Mesothelial cell of epicardium (in vitro differentiated cells): ENCODE measurements at places on chromosomes 13 and 19.
A peak's percentile ranks its signal among the peaks of the same experiment; 100 is the strongest.

GRCh38 chr19:35990771-35991730, 3.9 kb upstream of the SDHAF1 start:
- no peak for DNase-seq
- H3K36me3 ChIP-seq: no peaks in the 10 kb centered on the region
- no peak overlapping the region for H3K4me3 ChIP-seq
- H3K27ac ChIP-seq: no peak overlapping the region

GRCh38 chr19:3220576-3220975, 3.9 kb upstream of the CELF5 start:
- H3K4me3 ChIP-seq: no peak overlapping the region
- DNase-seq: no peak
- no peaks in the 10 kb centered on the region for H3K36me3 ChIP-seq
- H3K4me1 ChIP-seq: no peaks in the 10 kb centered on the region
- peaks cover 25% of the 10 kb centered on the region for H3K27me3 ChIP-seq

- peaks cover 12% of the 10 kb centered on the region for H3K4me1 ChIP-seq
- peak overlapping the region; percentile 88 for H3K4me3 ChIP-seq
- DNase-seq: no peak
- no peaks in the 10 kb centered on the region for H3K27me3 ChIP-seq
- H3K27ac ChIP-seq: peak overlapping the region; percentile 81
Observed at GRCh38 chr13:113584870-113585671, 518 bp downstream of the TFDP1 start.

DNA sequence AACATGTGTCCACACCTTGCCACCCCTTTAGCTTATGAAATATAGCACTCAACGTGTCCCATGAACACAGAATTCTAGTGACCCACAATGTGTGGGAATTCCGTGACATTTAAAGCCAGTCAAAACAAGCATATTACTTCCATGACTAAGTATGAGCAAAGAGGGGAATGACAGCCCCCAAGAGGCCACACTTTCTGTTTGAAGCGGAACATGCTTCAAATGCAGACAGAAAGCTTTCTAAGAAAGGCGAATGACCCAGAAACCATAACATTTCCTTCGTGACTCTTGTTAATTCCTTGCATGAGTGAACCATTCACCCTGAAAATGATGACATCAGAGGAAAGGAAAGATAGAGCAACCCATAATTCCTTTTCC, 122.0 kb upstream of the FNDC3A start:
- H3K36me3 ChIP-seq: no peaks in the 10 kb centered on the region
- peaks cover 16% of the 10 kb centered on the region for H3K27me3 ChIP-seq
- H3K27ac ChIP-seq: no peak overlapping the region

DNA sequence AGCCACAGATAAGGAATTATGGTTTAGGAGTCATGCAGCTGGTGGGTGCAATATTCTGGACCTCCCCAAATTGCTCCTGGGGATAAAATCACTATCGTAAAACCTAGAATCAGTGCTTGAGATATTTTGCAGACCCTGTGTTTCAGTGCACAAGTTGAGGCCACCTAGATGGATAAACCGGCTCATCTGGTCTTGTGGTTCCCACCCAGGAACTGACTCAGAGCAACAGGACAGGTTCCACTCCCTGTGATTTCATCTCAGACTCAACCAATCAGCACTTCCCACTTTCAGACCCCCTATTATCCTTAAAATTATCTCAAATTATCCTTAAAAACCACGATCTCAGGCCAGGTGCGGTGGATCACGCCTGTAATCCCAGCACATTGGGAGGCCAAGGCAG, 21.0 kb downstream of the FBXL12 start:
- H3K27ac ChIP-seq: peak overlapping the region; percentile 30
- DNase-seq: no peak
- no peaks in the 10 kb centered on the region for H3K36me3 ChIP-seq
- H3K27me3 ChIP-seq: no peaks in the 10 kb centered on the region
- no peak overlapping the region for H3K4me3 ChIP-seq

DNA sequence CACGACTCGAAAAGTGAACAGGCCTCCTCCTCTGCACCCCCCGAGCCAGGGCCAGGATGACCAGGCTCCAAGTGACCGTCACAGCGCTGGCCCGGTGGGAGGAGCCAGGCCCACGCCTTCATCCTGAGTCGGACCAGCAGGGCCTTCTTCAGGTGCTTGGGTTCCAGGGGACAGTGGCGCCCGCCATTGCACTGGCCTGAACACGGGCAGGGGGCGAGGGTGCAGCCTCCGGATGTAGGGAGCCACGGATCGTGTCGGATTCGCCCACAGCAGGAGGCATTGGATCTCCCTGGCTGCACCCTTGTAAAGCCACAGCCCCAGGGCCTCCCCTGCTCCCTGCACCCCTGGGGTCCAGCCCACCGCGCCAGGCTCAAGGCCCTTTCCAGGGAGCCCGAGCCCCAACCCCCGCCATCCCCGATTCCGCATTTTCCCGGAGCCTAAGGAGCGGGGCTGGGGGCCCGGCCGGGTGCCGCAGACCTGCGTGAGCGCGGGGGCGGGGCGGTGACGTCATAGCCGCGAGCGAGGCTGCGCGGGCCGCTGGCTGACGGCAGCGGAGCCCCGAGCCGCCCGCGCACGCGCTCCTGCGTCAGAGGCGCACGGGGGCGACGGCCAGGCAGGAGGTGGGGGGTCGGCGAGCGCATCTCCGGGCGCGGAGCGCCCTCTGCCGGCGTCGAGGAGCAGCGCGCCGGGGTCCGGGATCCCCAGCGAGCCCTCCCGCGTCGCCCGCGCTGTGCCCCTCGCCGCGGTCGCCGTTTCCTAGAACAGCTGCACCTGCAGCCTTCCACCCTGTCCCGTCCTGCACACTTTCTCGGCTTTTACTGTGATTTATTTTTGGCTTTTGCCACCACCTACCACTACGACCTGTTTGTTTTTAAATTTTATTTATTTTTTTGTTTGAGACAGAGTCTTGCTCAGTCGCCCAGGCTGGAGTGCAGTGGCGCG, 1.5 kb upstream of the ATP5F1D start:
- H3K27me3 ChIP-seq: no peaks in the 10 kb centered on the region
- peak; percentile 96 for DNase-seq
- no peaks in the 10 kb centered on the region for H3K36me3 ChIP-seq
- peak overlapping the region; percentile 72 for H3K4me3 ChIP-seq
- peaks cover 24% of the 10 kb centered on the region for H3K4me1 ChIP-seq
- peak overlapping the region; percentile 80 for H3K27ac ChIP-seq

GRCh38 chr19:22335716-22336115, 49.5 kb downstream of the ZNF729 start:
- H3K4me1 ChIP-seq: no peaks in the 10 kb centered on the region
- no peak overlapping the region for H3K27ac ChIP-seq
- H3K27me3 ChIP-seq: no peaks in the 10 kb centered on the region
- peaks cover 2% of the 10 kb centered on the region for H3K36me3 ChIP-seq
- no peak for DNase-seq
- H3K4me3 ChIP-seq: no peak overlapping the region

- DNase-seq: no peak
- H3K36me3 ChIP-seq: no peaks in the 10 kb centered on the region
- no peaks in the 10 kb centered on the region for H3K27me3 ChIP-seq
- no peaks in the 10 kb centered on the region for H3K4me1 ChIP-seq
- H3K27ac ChIP-seq: no peak overlapping the region
Observed at GRCh38 chr13:87356314-87356713, 314.9 kb upstream of the SLITRK5 start.

DNA sequence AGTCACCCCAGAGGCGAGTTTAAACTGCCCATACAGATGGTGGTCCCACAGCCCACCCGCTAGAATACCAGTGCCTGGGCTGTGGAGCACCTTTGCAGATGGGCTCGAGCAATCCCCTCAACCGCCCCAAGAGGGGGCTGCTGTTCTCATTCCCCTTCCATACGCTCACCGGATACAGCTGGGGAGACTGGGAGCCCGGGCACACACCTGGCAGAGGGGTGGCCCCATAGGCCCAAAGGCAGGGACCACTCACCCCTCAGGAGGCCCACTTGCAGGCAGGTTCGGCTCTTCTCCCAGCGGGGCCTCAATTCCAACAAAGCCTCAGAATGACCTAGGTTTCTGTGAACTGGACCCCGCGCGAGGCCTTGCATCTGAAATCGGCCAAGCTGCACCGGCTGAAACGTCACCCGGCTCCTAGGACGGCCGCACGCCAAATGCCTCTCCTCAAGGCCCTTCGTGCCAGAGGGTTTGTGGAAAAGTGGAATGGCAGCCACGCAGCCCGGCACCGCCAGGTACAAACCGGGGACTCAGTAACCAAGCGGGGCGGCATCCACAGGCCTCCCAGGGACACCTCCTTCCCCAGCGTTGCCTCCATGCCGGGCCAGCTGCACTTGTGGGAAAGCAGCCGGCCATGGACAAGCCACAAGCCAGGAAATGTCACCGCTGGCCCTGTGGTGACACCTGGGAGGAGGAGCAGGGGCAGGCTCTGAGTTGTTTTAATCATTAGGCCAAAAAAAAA, 18.7 kb downstream of the MLLT1 start:
- no peak overlapping the region for H3K4me3 ChIP-seq
- no peaks in the 10 kb centered on the region for H3K27me3 ChIP-seq
- H3K4me1 ChIP-seq: peaks cover 6% of the 10 kb centered on the region
- DNase-seq: no peak

DNA sequence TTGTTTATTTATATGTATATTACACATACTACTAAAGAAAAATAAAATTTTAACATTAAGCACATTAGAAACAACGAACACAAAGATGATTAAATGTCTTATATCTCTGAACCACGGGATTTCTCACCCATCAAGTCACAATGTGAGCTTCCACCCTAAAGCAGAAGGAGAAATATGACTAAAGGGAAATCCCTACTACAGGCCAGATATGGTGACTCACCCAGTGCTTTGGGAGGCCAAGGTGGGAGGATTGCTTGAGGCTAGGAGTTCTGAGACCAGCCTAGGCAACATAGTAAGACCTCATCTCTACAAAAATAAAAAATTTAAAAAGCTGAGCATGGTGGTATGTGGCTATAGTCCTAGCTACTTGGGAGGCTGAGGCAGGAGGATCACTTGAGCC, 24.6 kb downstream of the DCT start:
- DNase-seq: no peak
- H3K36me3 ChIP-seq: no peaks in the 10 kb centered on the region
- peaks cover 11% of the 10 kb centered on the region for H3K27me3 ChIP-seq
- H3K27ac ChIP-seq: no peak overlapping the region

DNA sequence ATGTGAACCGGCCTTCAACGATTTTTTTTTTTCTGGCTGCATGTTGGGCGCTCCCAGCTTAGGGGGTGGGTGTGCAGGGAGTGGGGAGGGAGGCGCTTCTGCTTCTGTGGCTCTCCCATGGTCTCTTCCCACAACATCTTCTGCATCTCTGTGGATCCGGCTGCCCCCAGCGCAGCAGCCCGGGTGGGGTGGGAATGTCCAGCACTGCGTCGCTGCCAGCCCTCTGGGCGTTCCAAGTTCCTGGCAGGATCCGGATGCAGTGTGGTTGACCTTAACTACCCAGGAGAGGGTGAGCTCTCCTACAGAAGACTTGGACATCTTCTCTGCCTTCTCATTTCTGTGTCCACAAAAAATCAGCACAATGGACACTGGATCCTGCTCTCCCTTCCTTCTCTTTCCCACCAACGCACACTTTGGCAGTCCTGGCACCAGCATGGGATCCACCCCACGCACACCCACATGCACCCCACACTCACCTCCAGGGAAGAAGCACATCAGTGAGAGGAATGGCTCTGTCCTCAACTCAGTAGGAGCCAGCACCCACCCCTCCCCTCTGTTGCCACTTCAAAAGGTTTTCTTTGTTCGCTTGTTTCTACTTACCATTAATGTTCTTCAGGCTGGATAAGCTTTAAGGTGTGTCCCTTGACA, 177.3 kb downstream of the COL4A1 start:
- no peak overlapping the region for H3K4me3 ChIP-seq
- DNase-seq: no peak
- peaks cover 17% of the 10 kb centered on the region for H3K4me1 ChIP-seq
- H3K27me3 ChIP-seq: peaks cover 2% of the 10 kb centered on the region

DNA sequence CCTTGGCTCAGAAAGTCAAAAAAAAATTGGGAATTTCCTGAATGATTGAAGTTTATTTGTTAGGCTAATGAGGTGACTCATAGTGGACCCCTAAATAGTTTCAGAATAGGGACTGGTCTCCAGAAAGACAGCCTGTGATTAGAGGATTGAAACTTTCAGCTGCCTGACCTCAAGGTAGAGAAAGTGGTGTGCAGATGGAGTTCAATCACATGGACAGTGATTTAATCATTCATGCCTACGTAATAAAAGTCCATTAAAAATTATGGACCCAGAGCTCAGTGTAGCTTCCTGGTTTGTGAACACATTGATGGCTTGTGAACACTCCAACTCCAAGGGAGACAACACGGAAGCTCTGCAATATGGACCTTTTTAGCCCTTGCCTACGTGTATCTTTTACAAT, 533.2 kb upstream of the PCDH9 start:
- H3K27me3 ChIP-seq: no peaks in the 10 kb centered on the region
- no peak overlapping the region for H3K4me3 ChIP-seq
- no peaks in the 10 kb centered on the region for H3K4me1 ChIP-seq

DNA sequence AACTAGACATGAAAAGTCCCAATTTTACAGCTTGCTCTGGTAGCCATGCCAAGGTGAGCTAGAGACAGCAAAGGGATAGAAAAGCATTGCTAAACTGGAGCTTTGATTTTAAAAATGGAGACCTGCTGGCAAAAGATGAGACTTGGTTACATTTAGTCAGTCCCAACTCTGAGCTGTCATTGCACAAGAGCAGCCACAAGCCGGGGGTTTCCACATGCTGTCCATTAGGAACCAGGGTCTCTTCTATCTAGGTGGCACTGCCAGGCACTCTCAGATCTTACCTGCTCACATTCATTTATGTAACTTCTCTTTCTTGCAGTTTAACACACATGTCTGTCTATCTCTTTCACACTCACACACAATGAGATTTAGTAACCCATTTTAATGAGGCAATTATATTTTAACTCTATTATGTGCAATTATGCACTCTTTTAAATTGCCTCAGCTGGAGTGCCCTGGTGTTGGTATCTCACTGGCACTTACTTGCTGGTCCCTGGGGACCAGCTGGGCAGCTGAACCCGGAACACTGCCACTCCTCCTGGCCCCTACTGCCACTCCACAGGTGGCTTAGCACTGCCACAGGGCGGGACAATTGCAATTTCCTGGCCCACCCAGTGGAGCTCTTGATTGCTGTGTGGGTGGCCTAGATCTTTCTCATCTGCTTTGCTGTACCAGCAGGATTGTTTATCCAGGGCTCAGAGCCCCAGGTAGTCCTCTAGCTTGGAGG, 112.5 kb downstream of the COG6 start:
- H3K4me3 ChIP-seq: no peak overlapping the region
- no peak overlapping the region for H3K27ac ChIP-seq
- H3K4me1 ChIP-seq: peaks cover 9% of the 10 kb centered on the region

DNA sequence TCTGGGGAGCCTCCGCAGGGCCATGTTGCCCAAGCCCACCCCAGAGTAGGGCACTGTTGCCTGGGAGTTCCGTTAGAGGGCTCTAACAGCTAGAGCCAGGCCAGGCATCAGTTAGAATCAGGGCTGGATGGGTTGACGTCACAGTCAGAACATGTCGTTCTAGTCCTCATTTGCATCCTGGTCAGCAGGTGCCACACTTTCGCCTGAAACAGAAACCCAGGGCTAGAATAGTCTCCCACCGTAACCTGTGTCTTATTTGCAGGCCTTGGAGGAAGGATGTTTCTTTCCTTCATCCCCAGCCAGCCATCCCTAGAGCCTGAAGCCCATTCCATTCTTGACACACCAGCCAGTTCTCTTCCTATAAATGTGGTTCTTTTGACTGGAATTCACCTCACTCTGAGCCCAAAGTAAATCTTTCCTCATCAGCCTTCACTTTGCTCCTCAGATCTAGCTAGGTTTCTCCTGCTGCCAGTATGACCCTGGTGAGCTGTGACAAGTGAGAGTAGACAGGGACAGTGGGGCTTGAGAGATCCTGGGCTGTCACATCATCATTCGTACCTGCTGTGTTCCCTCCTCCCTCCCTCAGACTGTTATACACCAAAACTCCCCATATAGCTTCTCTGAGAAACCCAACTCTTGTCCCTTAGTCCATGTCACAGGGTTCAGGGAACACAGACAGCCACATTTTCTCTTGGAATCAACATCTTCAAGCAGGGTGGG, 12.2 kb upstream of the CCDC97 start:
- DNase-seq: no peak
- no peaks in the 10 kb centered on the region for H3K27me3 ChIP-seq
- no peak overlapping the region for H3K4me3 ChIP-seq
- no peaks in the 10 kb centered on the region for H3K4me1 ChIP-seq
- H3K27ac ChIP-seq: peak overlapping the region; percentile 76
